ENCODE measurements at places on chromosomes 2 and 18.

DNA sequence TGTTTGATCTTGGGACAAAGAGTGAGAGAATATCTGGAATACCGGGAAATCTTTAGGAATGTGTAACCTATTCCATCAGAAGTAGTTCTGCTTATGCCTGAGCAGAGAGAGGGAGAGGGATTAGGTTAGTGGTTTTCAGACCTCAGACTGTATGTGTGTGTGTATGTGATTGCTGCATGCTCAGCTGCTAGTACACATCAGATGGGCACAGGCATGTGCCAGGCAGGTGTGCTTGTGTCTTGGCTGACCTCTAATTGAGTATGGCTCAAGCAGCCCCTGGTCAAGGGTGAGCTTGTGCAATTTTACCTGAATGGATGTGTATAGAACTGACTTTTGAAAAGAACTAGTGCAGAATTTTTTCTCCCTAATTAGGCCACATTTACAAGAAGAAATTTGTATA is 91.2 kb downstream of the INSIG2 start:
- no peak for DNase-seq

GRCh38 chr2:179963626-179964025 is 43.5 kb downstream of the CWC22 start:
- no peak for DNase-seq

DNA sequence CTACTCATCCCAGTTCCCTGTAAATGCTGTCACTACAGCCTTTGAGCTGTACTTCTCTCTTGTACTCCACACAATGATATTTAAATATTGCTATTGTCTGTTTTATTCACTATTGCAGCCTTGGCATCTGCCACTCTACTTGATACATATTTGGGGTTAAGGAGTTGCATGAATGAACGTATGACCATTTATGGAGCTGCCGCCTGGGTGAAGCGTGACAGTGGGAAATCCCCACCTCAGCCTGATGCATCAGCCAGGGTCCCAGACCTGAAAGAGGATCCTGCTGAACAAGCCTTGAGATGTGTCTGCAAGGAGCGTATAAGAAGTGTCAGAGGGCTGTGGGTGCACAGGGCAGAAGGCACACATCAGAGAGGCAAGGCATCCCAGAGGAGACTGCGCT is 39.1 kb downstream of the MRPL35 start:
- DNase-seq: peak; percentile 75

GRCh38 chr2:33694904-33695303 is 95.8 kb upstream of the FAM98A start:
- DNase-seq: no peak

GRCh38 chr2:188869550-188869949 is 104.6 kb upstream of the COL3A1 start:
- no peak for DNase-seq

DNA sequence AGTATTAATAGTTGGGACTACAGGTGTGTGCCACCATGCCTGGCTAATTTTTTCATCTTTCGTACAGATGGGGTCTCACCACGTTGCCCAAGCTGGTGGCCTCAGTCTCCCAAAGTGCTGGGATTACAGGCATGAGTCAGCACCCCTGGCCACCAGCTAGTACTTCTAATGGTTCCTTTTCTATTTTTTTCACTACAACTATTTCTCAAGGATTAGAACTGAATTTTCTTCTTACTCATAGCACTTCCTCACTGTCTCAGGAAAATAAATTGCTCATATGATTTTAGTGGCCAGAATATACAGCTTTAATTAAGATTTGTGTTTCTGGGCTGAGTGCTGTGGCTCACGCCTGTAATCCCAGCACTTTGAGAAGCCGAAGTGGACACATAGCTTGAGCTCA is 43.2 kb upstream of the SOS1 start:
- DNase-seq: no peak

DNA sequence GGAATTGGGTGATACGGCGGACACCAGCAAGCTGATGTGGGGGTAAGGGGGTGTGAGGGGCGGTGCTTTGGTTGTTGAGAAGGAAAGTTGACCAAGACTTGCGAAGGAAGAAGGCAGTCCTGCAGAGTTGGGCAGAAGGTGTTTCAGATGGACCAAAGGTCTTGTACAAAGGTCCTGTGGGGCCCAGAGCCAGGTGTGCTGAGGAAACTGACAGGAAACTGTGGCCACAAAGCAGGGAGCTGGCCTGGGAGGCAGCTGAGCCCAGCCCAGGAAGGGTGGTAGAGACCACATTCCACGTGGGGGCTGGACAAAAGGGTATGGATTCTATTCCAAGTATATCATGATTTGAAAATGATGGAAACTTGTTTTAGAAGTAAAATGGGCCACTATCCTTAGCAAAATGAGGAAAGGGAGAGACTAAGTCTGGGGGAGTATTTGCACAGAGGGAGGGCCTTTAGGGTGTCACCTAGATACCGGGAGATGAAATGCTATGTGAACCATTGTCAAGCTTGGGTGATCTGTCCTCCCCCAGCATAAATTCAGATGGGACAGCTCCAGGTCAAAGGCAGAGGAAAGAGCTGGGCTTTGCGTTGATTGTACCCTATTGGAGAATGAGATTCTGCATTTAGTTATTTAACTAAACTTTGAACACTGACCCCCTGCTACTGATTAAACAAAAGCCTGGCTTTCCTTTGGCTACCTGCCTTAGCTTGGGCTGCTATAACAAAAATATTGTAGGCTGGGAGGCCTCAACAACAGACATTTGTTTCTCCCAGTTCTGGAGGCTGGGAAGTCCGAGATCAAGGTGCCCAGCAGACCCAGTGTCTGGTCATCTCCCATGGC is 4.3 kb upstream of the EDAR start:
- DNase-seq: no peak

DNA sequence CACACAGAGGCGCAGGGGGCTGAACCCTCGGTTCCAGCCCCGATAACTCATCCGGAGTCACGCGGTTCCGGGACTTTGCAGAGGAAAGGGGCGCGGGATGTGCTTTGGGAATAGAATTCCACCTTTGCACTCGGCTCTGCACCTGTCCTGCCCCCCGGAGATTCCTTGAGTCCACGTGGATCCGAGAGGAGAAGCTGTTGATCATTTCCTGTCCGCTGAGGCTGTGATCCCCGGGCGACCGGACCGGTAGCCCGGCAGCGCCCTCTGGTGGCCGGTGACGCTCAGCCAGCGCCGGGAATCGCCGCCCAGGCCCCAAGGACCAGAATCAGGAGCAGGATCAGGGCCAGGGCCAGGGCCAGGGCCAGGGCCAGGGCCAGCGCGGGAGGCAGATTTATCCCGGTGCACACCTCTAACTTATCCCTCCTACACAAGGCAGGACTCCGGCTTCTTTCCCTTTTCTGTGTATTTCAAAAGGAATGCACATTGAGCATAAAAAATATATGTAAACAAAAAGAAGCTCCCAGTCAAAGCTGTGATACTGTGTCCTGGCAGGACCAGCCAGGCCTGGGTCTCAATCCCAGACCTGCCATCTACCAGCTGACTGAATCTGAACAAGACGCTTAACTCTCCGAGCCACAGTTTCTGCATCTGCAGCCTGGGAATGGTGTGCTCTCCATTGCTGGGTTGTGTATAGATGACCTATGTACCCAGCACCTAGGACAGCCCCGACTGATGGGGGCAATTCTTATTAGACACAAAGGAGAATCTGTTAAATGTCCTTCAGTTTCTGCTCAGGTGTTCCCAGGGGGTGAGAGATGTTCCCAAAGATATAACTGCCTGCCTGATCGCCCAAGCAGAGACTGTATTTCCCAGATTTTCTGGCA is 8.5 kb upstream of the SPATA3 start:
- peak; percentile 69 for DNase-seq

DNA sequence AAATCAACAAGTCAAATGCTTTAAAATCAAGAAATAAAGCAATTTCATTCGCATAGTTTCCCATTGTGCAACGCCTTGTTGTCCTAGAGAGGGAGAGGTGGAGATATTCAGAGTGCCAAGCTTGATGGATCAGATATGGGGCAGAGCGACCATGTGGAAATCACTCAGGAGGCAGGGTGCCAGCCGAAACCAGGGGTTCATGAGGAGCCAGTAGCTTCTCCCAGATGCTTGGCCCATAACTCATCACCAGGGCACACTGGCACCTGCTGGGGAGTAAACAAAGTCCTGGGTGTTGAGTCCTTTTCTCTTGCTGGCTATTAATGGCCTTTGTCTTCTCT is 53.0 kb upstream of the ASAP2 start:
- DNase-seq: no peak

GRCh38 chr2:75870651-75871137 is 160.0 kb upstream of the GCFC2 start:
- no peak for DNase-seq

DNA sequence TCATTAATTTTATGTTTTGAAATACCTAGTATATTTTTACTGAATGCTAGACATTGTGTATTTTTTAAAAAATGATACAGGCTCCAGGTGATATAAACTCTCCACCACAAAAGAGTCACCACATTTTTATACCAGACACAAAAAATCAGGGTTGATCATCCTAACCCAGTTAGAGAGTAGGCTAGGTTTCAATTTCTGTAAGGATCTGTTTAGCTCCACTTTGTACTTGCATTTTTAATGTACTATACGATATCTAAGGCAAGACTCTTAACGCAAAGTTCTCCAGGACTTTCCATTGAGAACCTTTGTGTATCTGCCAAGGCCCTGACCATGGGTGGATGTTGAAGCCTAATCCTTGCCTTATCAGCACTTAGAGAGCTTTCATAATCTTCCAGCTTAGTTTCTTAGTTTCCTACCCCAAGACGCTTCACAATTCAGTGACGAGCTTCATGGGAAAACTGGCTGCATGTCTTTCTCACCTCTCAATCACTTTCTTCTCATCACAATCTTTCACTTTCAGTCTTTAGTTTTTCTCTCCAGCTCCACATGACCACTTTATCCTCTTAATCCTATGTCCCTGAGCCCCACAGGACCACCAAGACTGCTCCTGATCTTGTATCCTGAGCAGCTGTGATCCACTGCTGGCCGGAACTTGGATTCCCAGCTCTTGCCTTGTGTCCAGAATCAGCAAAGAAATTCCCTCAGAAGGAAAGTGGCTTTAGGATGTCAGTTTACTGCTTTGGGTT is 635.8 kb downstream of the RNF144A start:
- DNase-seq: no peak

- DNase-seq: no peak
Measured at GRCh38 chr2:33788044-33788443, 188.9 kb upstream of the FAM98A start.

- no peak for DNase-seq
Measured at GRCh38 chr2:48792030-48792429, 36.5 kb upstream of the LHCGR start.

- no peak for DNase-seq
Measured at GRCh38 chr2:62789518-62789917, 84.0 kb downstream of the EHBP1 start.

DNA sequence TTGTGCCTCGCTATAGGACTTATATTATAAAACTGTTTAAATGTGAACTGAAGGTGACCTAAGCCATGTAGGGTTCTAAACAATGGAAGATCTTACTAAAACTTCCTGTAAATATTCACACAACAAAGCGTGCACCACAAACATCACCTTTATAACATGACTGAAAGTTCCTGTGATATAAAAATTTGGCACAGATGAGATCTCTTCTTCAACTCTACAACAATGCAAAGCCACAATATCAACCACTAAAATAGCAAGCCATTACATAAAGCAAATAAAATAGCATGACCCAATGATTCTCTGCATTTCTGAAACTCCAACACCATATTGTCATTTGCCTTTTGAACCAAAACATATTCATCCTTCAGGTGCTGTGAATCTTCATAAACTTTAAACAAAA is 3.5 kb downstream of the YES1 start:
- DNase-seq: no peak

- DNase-seq: no peak
Measured at GRCh38 chr2:181546086-181546485, 88.9 kb downstream of the ITGA4 start.

- no peak for DNase-seq
Measured at GRCh38 chr18:74281980-74282754, 9.6 kb downstream of the CYB5A start.

- no peak for DNase-seq
Measured at GRCh38 chr2:37652199-37652640, 19.2 kb downstream of the CDC42EP3 start.

GRCh38 chr2:98478907-98479306 is 34.2 kb downstream of the INPP4A start:
- DNase-seq: no peak

- peak; percentile 73 for DNase-seq
Measured at GRCh38 chr2:157438863-157439823, 4.7 kb downstream of the CYTIP start.

- DNase-seq: no peak
Measured at GRCh38 chr2:64212346-64212745, 68.1 kb upstream of the PELI1 start.

GRCh38 chr18:78242806-78243205 is 736.8 kb upstream of the SALL3 start:
- DNase-seq: no peak

DNA sequence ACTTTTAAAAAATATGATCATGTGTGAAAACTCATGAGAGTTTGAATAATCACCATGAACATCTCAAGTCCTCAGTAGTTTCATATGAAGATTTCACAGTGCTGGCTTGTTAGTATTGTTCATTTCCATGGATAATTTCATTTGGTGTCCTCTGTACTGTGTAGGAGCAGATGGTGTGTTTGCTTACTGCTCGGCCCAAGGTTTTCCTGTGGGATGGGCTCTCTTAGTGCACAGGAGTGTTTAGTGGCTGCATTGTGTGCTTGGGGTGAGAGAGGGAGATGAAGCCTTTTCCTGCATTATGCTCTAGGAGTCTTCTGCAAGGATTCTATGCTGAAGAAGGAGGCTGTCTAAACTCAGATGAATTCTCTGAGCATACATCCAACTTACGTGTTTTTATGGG is 270.6 kb downstream of the SOCS6 start:
- no peak for DNase-seq

GRCh38 chr2:205754285-205754923 is 72.1 kb downstream of the NRP2 start:
- DNase-seq: no peak

DNA sequence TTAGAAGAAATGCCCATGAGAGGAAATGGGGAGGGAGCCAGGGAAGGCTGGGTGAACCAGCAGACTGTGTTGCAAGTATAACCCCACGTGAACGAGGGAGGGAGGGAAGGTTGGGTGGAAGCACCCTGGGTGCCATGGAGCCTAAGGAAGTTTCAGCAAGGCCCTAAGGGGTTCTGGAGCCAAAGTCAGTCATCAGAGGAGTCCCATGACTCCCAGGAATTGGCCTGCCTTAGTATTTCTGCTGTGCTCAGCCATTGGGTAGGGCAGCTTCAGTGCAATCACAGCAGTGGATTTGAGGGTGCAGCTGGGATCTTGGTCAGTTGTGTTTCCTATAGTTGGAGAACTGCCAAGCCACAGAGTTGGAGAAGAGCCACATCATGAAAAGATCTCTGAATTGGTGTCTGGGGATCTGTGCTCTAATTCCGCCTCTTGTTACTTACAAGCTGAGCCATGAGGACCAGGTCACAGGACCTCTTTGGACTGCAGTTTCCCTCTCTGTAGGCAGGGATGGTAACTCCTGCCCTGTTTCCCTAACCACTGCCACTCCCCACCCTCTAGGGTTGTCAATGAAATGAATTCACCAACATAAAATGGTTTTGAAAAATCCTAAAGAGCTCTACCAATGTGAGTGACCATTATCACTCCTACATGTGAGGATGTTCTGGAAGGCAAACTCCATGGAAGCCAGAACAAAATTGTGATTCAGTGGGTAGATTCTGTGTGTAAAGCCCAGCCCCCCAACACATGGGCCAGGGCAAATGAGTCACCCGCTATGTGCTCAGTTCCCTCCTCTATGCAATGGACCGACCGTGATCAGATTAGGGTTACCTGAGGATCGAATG is 108.9 kb downstream of the CLIP4 start:
- no peak for DNase-seq

- DNase-seq: no peak
Measured at GRCh38 chr2:19786408-19787058, 115.2 kb downstream of the TTC32 start.

- no peak for DNase-seq
Measured at GRCh38 chr2:40421631-40422297, 30.1 kb downstream of the SLC8A1 start.

Data from NAMALWA (cell line).